ENCODE measurements at places on chromosomes 11 and 22.
A peak's percentile ranks its signal among the peaks of the same experiment; 100 is the strongest.

- no peak for DNase-seq
Measured at GRCh38 chr11:94721565-94722292, 46.4 kb upstream of the AMOTL1 start.

GRCh38 chr22:38868886-38869381, 3.1 kb downstream of the CBX6 start:
- peak; percentile 82 for DNase-seq

DNA sequence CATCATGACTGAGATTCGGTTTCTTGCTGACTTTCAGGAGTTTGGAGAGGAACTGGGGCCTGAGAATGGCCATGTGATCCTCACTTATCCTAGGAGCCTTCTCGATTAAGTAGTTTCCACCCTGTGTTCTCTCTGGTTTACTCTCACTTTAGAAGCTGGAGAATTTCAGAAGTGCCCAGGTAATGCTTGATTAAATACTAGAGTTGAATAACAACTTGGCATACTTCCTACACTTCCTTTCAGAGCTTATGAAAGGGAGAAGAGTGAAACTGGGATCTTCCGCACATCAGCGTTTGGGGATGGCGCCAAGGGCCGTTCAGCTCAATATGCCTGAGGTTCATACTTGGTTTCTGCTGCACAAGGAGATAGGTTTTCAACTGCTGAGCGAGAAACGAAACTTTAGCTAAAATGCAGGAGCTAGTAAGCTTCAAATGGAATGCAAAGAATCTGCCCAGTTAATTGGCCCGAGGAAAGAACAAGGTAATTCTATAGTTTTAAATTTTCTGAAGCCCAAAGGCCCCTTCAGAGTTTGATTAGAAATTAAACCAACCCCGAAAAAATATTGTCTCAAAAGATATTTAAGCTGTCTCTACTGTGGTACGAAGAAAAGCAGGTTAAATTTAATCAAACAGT, 823 bp upstream of the MUC15 start:
- no peak for DNase-seq

DNA sequence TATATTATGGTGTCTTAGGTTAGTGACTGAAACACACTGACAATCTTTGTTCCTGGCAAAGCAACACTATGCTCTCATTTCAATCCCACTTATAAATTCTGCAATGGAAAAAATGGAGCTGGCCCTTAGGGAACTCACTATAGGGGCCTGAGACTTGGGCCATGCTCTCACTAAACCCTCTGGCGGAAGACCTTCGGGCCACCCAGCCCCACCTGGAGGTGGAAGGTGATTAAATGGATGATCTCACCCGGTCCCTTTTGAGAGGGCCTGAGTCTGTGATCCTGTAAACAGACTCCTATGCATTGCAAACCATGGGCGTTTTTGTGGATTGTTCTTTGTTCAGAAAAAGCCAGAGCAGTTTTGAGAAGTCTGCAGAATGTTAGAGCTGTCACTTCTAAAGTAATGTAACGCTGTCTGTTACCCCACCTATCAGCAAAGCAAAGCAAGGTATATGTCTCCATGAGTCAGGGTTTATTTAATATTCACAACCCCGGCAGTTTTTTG, 17.0 kb upstream of the CDON start:
- DNase-seq, result no peak

DNA sequence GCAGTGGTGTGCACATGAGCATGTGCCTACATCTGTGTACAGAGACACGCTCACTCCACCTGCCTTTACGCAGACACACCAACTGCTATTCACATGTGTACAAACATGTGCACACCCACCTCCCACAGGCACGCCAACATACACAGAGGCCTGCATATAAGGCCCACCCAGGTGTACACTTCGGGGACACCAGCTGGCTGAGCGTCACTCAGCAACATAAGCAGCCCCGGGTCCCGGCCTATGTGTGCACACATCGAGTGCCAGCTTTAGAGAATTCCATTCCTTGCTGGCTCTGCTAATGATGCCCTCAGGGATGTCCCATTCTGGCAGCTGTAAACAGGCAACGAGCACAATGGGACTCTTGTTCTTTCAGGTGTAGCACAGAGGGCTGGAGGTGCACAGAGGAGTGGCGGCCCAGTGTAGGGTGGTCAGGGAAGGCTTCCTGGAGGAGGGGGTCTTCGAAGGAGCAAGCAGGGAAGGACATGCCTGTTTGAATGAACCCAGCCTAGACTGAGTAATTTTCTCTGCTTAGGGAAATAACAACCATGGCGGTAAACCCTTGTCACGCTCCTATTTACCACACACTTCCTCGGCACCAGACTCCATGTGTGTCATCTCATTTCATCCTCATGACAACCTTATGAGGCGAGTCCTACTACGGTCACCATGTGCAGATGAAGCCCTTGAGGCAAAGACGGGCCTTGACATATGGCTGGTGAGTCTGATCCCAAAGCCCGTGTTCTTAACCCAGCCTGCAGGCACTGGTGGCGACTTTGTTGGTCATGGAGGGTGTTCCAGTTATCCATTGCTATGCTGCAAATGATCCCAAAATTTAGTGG, 35.1 kb downstream of the RPL3 start:
- no peak for DNase-seq

DNA sequence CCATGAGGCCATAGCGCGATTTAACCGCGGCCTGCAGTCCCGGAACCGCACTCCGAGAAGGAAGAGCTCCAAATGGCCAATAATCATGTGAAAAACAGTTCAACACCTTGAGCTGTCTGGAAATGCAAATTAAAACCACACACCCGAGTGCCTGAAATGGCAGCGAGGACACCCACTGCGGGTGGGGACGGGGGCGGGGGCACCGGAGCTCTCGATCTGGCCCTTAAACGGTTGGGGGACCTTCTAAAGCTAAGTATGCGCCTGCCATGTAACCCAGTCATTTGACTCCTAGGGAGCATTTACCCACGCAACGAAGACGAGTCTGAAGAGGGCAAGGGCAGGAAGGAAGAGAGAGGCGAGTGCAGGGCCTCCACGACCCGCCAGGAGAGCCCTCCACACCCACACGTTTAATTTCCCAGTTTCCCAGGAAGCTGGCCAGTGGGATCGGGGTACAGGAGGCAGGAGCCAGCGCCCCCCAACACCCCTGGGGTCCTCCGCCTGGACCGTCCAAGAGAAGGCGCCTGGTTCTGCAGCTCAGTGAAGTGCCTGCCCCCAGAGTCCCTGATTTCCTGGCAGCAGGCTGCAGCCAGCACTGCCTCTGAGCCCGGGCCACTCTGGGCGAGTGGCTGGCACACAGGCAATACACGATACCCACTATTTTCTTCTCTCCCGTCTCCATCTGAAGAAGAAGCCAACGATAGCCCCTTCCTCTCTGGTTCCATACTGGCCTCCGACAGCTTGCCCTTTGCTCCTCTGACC, 1.7 kb downstream of the TTLL8 start:
- DNase-seq, result no peak

DNA sequence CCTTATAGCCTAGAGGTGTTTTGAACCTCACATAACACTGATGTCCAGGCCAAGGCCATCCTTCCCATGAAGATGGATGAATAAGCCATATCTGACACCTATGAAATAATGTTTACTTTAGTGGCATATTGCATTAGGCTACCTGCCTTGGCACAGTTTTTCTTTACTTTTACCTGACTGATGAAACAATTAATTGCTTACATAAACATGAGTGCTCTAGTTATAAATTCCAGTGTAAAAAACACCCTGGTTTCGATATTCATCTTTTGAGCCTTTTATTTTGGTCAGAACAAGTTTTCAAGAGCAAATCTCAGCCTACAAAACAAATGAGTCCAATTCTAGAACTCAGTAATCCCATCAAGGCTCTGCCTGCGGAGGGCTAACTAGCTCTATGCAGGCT, 7.0 kb upstream of the HBE1 start:
- no peak for DNase-seq

DNA sequence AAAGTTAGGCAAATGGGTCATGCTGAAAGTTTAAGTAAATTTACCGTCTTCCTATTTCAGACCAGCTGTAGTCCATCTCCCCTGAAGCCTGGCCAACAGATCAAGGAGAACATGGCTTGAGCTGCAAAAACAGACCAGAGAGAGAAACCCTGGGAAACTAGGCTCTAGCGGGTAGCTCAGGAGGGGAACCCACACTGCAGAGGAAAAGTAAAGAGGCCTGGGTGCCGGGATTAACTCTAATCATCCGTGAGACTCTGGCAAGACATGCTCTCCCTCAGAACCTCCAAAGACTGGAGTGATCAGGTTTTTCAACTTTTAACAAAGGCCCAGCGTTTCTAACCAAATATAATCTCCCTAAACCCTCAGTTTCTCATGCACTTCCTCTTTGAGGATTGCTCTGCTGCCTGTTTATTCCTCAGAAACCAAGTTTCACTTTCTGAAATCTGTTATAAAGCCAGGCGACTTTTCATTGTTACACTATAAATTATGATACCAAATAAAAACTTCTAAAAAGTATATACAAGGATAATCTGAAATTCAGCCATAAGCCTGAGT, 67.5 kb downstream of the GAB2 start:
- no peak for DNase-seq
